Urothelium cell line (cell line): ENCODE measurements at places on chromosomes 1 and 21.

DNA sequence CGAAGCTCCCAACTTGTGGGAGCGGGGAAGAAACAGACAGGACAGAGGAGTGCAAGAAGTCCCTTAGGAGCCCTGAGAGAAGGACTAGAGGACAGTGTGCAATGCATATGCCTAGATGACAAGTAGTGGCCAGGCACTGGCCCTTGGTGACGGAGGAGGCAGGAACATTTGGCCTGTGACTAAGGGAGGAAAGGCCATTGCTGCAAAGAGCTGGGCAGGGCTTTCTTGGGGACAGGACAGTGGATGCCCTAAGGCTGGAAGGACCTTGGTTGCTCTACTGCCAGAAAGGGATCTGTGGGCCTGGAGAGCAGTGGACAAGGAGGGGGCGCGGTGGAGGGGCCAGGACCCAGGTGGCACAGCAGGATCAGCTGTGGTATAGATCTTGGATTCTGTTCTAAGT, 481.3 kb downstream of the CAMTA1 start:
- DNase-seq = no peak

GRCh38 chr1:84434801-84435549, 36.7 kb downstream of the DNASE2B start:
- no peak for DNase-seq

DNA sequence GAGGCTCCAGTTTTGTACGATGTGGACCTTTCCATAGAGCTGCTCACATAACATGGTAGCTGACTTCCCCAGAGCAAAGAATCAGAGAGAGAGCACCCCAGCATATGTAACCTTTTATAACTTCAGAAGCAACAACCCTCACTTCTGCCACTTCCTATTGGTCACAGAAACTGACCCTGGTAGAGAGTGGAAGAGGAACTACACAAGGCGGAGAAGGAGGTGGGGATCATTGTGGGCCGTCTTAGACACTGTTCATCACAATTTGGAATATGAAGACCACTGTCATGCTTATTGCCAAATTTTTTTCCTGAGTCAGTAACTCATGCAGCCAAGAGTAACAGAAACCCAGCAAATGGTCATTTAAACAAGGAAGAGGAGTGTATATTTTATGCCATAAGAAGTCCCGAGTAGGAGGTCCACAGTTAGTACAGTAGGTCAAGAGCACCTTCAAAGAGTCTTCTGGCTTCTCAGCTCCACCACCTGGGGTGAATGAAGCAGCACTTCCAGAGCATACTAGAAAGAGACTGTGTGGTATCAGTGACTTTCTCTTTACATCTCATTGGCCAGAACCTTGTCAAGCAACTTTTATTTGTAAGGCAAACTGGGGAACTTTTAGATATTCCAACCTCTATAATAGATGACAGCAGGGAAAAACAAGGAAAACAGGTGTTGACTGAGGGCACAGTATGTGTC, 71.8 kb downstream of the ODF2L start:
- no peak for DNase-seq

GRCh38 chr1:39034114-39034654, 8.0 kb downstream of the NDUFS5 start:
- no peak for DNase-seq

DNA sequence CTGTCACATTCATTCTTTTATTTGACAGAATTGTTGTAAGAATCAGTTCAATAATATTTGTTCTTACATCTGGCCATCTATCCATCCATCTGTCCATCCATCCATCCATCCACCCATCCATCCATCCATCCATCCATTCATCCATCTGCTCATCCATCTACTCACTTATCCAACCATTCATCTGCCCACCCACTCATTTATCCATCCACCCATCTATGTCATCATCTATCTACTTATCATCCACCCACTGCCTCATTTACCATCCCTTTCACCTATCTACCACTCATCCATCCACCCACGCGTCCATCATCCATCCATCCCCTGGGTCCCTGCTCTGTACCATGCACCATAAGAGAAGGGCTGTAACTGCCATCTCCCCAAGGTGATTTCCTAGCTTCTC, 134.1 kb downstream of the FOXD2 start:
- DNase-seq = no peak

GRCh38 chr21:42513151-42513984, at the start of gene SLC37A1:
Gene SLC37A1 (plus strand): TSS chr21:42513852. CDS start chr21:42518455, 4,603 bp downstream.
- DNase-seq = peak; percentile 32

- DNase-seq = no peak
Measured at GRCh38 chr1:205924460-205924790, 18.8 kb downstream of the SLC26A9 start.

DNA sequence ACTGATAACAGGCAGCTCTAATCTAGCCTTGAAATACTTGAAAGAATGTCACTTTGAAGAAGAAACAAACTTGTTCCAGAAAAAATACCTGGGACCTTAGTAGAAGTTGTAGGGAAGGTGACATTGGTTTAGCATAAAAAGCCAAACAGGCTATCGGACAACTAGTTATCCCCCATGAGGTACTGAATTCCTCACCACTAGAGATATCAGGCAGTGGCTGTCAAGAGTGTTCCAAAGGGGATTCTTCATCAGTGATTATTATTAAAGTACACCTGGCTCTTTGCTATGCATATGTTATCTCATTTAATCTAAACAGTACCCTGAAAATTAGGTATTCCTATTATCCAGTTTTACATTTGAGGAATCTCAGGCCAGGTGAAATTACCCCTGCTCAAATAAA, 13.1 kb upstream of the HMGN2 start:
- DNase-seq = no peak

DNA sequence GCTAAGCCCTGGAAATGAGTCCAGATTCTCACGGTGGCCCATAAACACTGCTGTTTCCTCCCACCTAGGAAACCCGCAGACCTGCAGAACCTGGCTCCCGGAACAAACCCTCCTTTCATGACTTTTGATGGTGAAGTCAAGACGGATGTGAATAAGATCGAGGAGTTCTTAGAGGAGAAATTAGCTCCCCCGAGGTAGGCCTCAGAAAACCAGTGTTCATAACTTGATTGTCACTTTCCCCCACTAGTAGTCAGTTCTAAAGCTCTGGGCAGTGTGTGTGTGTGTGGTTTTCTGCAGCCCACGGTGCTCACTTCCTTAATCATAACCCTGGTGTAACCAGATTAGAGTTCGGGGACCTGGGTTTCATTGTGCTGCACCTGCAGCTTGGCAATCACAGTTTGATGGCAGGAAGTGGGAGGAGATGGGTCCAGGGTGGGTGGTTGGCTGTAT, 39.1 kb downstream of the CLIC6 start:
- DNase-seq = no peak

DNA sequence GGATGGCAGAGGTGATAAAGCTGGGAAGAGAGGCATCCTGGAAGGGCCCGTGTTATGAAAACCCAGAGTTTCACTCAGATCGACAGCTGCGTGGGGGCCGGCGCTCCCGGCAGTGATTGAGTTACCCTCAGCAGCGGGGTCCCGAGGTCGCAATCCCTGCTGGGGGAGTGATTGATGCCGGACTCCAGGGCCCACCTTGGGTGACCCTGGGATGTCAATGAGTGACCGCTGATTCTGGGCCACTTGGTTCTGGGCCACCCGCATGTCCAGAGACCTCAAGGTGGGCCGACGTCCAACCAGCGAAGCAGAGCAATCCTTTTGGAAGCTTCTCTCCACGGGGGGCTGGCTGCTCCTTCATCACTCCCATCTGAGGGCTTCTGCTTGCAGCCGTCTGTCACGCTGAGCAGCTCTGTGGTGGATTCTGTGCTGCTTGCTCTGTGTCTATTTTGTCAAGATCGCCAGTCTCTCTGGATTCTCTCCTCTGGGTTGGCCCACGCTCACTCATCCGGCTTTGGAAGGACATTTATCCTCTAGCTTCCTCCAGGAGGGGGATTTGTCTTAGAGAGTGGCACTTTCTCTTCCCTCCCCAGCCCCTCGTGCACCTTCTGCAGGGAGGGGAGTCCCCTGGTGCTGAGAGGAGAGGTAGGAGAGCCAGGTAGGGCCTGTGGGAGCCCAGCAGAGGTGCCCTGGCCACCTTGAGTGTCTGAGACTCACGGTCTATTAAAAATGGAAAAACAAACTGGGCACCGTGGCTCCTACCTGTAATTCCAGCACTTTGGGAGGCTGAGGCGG, 110.9 kb upstream of the C1orf174 start:
- DNase-seq = no peak

DNA sequence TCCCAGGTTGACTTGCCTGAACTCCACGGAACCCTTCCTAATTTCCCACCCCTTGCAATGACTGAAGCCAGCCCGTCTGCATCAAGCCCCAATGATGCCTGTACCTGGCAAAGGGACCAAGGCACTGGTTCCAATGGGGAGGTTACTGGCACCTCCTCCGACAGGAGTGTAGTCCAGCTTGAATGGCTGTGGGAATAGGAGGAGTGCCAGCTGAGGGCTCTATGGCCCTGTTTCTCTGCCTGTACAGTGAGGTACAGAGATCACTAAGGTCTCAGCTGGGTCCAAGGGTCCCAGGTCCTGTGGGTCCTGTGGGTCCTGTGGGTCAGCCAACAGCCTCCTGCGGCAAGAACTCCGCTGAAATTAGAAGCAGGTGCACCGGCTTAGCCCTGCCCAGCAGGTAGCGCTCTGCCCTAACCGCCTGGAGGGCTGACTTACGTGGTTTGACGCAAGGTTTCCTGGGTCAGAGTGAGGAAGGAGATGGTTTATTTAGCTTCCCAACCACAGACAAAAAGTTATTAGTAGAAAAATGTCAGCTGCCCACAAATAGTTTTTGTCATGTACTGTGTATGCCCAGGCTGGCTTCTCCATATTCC, 9.9 kb upstream of the SPRR4 start:
- no peak for DNase-seq

DNA sequence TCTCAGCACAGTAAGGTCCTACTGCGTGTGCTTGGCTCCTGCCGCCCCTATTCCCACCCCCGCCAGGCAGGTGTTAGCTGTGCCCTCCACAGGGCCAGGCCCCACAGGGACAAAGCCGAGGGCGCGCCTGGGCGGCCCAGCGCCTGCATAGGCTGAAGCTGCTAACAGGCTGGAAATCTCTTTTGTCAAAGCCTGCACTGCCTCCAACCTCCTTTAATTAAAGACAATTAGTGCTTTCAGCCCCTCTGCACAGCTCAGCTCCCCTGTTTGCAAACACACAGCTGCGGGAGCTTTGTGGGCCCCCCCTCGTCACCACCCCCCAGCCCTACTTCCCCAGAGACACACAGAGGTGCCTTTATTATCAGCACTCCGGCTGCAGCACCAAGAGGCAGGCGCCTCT, 95.9 kb downstream of the EPHB2 start:
- DNase-seq = no peak
